ENCODE measurements at places on chromosomes 6 and 20.

GRCh38 chr6:165049362-165049761, 260.0 kb downstream of the C6orf118 start:
- DNase-seq, result peak; percentile 51

DNA sequence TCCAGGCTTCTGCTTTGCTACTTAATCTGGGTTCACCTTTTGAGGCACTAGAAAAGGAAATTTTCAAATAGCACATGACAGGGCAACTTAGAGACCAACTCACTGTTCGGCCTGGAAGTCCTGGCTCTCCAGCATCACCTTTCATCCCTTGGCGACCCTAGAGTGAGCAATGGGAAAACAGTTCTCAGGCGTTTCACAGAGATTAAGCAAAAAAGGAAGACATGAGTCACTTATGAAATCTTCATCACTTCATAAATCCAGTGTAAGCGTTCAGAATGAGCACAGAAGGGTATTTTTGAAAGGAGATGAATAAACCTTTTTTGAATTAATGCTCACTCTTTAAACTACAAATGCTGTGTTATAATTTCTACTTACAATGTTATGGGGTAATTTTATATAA, 104.0 kb downstream of the COL12A1 start:
- DNase-seq, result no peak

GRCh38 chr6:31416394-31417014, 13.1 kb downstream of the MICA start:
- DNase-seq, result no peak

DNA sequence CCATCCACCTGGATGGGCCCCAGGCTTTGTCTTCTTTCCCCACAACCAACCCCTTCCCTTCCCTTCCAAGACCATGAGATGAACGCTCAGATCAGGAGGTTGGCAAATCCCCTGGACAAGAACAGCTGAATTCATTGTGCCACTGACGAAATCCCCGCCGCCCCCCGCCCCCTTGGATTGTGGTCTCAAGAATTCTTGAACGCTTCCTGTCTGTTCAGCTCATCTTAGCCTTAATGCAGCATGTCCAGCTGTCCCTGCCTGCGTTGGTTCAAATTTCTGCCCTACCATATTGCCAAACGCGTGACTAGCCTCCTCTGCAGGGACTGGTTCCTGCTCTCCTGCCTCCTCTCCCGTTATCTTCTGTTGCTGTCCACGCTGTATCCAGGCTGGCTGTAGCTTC, 133.2 kb downstream of the CDH4 start:
- no peak for DNase-seq

- DNase-seq, result no peak
Observed at GRCh38 chr20:41395667-41396664, 29.3 kb upstream of the EMILIN3 start.

GRCh38 chr20:9677100-9677623, 161.7 kb downstream of the PAK5 start:
- no peak for DNase-seq

DNA sequence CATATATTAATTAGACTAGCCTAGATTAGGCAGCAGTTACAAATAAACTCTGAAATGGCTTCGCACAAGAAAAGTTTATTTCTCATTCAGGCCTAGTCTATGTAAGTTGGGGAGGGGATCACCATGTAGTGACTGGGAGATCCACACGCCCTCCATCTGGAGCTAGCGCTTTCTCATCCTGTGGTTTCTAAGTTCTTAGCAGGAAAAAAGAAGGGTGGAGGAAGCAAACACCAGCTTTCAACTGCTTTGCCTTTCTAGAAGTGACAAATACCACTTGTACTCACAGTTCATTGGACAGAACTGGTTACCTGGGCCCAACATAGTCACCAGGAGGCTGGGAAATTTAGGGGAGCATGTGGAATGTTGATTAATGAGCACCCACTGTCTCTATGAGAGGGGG, 46.6 kb downstream of the NDUFAF5 start:
- DNase-seq, result no peak

- peak; percentile 16 for DNase-seq
Observed at GRCh38 chr20:652615-653109, 338 bp downstream of the SRXN1 start.

DNA sequence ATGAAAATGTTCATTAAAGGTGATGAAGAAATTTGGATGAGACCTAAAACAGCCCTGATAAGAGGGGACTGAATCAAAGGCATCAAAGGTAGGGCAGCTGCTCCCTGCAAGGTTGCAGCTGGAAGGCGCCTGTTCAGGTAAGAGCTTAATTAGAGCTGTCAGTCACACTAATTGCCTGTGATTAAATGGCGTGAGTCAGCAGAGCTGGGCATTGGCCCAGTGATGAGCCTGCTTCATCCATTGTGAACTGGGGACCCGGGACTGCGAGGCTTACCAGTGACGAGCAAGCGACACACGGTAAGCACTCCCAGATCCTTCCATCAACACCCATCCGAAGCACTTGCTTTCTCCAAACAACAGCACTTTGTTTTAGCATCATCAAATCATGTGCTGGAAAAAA, 621.5 kb upstream of the CDH4 start:
- DNase-seq, result no peak

DNA sequence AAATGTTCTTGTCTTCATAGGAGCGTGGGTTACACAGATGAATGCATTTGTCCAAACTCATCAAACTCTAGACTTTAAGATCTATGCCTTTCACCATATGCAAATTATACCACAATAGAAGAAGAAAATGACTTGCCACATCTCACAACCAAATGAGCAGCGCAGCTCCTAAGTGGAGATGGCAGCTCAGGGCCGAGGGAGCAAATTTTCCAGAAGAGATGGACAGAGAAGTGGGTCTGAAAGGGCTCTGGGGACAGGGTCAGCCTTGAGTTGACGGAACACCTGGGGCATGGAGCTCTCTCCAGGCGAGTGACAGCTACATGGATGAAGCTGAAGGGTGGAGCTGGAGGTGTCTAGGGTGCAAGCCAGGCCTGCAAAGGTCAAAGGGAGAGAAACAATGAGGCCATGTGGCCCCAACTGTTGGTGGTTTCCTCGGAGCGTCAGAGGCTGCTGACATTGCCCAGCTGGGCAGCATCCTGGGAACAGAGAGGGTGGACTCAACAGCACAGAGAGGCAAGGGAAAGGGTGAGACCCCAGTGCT, 228.3 kb downstream of the NRN1 start:
- DNase-seq, result no peak

DNA sequence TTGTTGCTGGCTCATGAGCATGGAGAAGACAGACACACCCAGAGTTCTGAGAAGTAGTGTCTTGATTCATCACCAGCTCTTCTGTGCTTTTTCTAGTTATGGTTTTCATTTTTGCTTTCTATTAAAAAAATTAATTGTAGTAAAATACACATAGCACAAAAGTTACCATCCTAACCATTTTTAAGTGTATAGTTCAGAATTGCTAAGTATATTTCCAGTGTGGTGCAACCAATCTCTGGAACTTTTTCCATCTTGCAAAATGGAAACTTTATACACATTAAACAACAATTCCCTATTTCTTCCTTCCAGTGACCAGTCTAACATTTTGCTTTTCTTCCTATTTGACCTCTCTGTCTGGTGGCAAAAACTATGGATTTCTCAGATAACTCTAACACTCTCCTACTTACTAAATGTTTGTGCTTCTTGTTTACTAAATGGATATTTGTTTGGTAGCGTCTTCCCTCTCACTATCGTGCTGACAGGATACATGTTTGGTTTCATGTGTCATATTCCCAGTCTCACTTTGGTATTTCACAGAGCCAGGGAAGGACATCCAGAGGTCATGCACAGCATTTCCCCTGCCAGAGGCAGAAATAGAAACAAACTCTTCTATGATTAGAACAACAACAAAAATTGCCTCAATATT, 40.6 kb downstream of the TXLNB start:
- peak; percentile 15 for DNase-seq

- DNase-seq, result no peak
Observed at GRCh38 chr6:38152620-38153019, 333.1 kb downstream of the ZFAND3 start.

DNA sequence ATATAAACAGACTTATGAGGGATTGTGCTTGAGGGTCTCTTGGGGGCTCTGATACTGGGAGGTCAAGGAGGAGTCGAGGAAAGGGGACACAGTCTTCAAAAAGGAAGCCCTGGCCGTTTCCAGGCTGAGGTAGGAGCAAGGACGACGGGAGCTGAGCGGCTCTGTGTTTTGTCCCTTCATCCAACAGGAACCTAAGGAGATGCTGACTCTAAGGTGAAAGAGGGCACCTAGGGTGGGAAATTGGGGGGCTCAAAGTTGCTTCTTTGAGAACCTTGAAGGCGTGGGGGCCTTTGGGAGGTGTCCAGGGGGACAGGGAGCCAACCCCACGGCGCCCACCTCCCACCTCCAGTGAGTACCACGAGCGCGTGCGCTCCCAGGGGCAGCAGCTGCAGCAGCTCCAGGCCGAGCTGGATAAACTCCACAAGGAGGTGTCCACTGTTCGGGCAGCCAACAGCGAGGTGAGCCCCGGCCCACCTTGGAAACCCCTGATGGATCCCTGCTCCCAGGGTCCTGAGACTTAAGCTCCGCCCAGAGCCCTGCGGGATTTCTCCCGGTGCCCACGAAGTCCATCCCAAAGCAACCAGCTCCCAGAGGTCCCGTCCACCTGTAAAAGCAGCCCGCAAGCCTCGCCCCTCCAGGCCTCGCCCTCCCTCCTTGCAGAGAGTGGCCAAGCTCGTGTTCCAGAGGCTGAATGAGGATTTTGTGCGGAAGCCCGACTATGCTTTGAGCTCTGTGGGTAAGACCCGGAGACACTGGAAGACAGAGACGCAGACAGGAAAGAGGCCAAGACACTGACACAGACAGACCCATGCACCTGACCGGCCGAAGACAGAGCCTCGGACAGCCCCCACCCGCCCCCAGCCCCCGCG, 2.9 kb downstream of the SPAG4 start:
- DNase-seq, result peak; percentile 27

DNA sequence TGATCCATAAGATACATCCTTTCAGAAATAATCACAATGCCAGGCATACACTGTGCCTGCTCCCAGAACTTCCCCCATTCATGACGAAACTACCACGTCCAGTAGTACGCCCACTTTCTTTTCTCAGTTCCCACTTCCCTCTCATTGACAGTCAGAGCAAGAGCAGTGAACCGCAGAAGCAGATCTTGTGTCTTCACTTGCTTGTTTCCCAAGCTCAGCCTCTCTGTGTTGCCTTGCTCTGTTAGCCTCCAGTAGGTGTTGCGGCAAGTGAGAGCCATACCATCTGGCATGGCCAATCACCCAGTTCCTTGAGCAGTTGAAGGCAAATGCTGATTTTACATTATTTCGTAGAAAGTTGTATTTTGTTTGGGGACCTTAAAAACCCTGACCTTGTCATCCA, 11.7 kb downstream of the UST start:
- DNase-seq, result peak; percentile 90

GRCh38 chr6:84975316-84975715, 210.9 kb upstream of the TBX18 start:
- DNase-seq, result no peak

DNA sequence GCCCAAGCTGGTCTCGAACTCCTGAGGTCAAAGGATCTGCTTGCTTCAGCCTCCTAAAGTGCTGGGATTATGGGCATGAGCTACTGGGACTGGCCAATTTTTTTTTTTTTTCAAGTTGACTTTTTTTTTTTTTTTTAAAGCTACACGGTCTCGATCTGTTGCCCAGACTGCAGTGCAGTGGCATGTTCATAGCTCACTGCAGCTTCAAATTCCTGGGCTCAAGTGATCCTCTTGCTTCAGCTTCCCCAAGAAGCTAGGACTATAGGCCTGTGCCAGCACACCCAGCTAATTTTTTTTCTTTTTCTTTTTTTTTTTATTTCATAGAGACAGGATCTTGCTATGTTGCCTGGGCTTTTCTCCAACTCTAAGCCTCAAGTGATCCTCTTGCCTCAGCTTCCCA, 59.5 kb downstream of the NCOA3 start:
- no peak for DNase-seq

DNA sequence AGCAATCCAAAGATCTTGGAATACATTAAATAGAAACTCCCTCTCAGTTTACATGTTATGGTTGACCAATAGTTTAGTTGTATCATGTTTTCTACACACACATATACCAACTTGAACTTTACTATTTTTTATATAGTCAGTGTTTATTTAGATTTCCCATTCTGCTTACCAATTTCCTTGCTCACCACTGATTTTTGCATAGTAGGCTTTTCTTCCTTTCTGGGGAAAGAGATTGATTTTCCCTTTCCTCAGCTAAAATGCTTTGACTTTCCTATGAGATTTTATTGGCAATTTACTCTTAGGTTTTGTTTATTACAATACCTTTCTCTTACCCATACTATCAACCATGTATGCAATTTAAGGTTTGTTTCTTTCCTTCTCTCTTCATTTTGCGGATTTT, 665.6 kb downstream of the PTPRT start:
- no peak for DNase-seq

- peak; percentile 62 for DNase-seq
Observed at GRCh38 chr6:87922947-87923330, 124.7 kb upstream of the SPACA1 start.

GRCh38 chr6:13615792-13616120, 621 bp downstream of the NOL7 start:
- peak; percentile 48 for DNase-seq

- no peak for DNase-seq
Observed at GRCh38 chr6:35755278-35755924, 18.6 kb downstream of the ARMC12 start.

- DNase-seq, result no peak
Observed at GRCh38 chr20:12315652-12316051, 398.0 kb downstream of the BTBD3 start.

DNA sequence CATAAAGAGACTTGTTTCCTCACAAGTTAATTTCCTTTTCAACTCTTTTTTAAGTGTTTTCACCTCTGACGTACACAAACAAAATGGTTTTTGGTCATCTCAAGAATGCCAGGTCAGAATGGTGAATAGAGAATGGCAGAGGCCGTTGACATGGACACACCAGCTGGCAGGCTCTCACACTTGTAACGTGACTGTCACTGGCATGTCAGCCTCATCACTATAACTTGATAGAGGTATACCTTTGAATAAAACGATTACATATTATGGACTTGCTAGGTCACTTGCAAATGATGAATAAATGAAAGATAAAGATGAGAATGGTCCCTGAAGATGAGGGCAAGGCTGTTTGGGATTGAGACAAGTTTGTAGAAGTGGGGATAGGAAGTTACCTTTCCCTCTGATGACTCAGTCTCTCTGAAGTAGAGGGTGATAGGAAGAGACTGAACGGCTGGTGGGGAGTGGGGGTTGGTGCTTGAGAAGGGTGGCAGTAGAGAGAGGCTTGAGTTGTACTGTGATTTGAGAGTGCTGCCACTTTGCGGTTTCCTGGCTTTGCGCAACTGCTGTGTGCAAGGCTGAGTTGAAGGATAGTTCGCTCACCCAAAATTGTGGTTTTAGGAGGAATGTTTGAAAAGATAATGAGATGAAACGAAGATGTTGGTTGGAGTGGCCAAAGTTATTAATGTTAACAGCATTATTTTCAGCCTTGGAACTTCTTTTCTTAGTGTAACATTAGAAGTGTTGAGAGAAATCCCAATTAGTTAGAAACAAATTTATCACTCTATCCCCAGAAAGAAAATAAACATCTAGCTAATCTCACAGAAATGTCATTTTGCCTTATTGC, 30.3 kb downstream of the TBPL1 start:
- DNase-seq, result peak; percentile 88

- DNase-seq, result peak; percentile 61
Observed at GRCh38 chr6:131532580-131533039, 40.4 kb upstream of the ARG1 start.

GRCh38 chr6:126724821-126725220, 384.9 kb downstream of the CENPW start:
- DNase-seq, result no peak

- no peak for DNase-seq
Observed at GRCh38 chr6:139586273-139586672, 211.8 kb upstream of the CITED2 start.

- no peak for DNase-seq
Observed at GRCh38 chr20:58416835-58417234, 27.8 kb downstream of the VAPB start.

GRCh38 chr20:58238490-58238889, 10.0 kb upstream of the ANKRD60 start:
- no peak for DNase-seq

Measured in activated CD4-positive, alpha-beta T cell treated with anti-CD3 and anti-CD28 coated beads, Interleukin-2, amount 50 U/mL, for 16 hours (primary cell).